Activated naive CD4-positive, alpha-beta T cell treated with anti-CD3 and anti-CD28 coated beads, Interleukin-2, amount 50 U/mL, for 16 hours (primary cell): ENCODE measurements at places on chromosomes 3 and 15.

DNA sequence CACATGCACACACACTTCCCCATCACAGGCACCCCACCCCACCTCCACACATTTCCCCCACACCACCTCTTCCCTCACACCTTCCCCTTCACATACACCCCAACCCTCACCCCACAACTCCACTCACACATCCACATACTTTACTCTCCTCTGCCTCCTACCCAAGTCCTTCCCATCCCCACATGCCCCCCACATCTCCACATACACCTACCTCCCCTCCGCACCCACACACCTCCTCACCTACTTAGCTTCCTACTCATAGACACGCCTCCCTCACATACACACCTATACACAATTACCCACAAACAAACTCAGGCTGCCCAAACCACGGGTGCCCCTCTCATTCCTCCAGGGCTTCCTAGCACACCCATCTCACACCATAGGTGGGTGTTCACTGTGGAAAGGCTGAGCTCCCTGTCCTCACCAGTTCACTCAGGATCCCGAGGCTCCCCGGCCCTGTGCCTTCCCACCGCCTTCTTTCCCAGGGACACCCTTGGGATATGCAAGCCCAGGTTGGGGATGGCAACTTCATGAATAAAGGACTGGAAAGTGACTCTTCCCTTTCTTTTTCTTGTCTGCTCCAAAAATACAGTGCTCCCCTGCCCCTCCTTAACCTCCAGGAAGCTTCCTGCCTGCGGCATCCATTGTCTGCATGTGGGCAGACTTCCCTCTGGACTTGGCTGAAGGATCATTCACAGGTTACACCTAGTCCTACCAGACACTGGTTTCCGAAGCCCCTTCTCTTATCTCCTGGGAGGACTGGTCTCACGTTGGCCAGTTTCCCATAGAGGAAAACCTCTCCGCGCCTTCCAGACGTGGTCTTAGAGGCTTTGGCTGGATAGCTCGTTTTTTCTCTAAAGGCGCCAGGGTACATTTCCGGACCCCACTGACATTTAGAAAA lies 61.5 kb downstream of the SLCO2A1 start:
- no peak for DNase-seq

GRCh38 chr3:121515313-121515712 lies 30.5 kb downstream of the POLQ start:
- no peak for DNase-seq

DNA sequence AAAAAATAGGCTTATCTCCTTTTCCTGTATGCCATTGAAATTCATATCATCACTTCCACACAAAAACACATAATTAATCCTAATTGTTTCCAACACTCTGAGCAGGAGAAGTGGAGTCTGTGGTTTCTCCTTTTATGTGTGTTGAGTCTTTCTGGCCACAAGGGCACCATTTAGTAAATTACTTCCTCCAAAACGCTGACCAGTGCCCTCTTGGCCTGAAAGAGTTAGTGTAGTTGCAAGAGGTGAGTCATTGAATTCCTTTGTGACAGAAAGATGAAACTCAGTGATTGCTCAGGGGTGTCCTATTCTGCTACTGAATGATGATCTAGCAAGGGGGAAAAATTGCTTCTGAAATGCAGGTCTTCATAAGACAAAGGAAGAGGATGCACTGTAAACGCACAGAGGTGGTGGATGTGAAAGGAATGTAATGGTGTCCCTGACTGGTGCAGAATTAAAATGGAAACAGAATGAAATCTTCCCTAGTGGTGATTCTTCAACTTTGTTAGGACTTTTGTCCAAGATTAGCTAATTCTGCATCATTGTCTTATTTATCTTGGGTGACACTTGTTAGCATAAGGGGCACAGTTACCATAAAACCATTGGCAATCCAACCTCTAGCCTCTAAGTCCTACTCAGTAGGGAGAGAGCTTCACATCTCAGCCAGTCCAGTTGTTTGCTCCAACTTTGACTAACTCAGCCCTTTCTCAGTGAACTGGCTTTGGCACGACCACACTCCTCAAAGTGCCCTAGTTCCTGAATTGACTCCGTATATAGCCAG lies 208.4 kb upstream of the NANOGP8 start:
- no peak for DNase-seq

- no peak for DNase-seq
These were observed 170.6 kb upstream of the EPHA3 start for GRCh38 chr3:88936831-88937230.

GRCh38 chr15:90412356-90413194 lies 24.5 kb downstream of the IQGAP1 start:
- no peak for DNase-seq

- no peak for DNase-seq
These were observed 486.1 kb downstream of the DIPK2A start for GRCh38 chr3:144457758-144458157.

DNA sequence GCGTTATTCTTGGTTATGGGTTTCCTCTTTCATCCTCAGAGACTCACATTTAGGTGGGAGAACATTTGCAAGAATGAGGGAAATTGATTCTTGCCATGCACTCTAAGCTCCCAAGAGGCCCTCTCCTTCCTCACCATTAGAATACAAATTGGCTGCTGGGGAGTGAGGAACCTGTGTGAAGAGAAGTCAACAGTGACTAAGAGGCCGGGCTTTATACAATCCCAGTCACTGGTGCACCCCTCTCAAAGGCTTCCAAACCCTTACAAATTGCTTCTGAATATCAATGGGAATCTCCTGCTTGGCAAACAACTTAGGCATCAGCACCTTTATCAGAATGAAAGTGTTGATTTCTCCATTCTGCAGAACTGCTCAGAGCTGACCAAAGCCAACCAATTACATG lies 16.5 kb upstream of the RGMA start:
- DNase-seq = no peak

GRCh38 chr3:173128633-173129032 lies 12.4 kb downstream of the SPATA16 start:
- DNase-seq = no peak

DNA sequence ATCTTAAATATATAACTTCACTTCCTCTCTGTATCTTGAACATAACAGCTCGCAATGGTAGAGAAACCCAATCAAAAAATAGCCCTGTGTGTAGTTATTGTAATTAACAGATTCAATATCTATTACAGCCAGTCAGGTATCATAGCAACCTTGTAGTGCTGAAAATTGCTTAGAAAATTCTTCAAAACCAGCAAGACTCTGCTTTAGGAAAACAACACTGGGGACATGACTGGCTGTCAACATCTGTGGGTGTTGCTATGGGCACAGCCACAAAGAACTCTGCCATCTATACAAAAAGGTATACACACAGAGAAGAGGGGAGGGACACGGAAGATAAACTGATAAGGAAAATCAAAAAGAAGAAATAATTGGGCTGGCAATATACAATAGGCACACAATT lies 101.2 kb downstream of the WDR72 start:
- no peak for DNase-seq

DNA sequence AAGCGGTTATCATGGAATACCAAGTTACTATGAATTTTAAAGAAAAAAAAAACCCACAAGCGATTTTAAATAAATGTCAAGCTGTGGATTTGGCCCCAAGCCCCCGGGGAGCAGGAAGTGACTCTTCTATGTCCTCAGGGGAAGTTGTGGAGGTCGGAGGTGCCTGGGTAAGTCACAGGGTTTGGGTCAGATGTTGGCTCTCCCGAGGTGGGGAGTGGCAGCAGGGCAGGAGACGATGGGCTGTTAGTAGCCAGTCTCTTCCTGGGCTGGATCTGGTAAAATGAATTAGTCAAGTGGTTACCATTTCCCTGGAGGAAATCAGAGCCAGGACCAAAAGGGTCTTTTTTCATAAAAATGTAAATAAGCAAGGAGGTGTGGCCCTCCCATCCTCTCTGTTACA lies 316.7 kb downstream of the TLE3 start:
- DNase-seq = no peak

- DNase-seq = peak; percentile 66
These were observed 9.6 kb upstream of the SST start for GRCh38 chr3:187679638-187680396.
